ENCODE measurements at places on chromosomes 4 and X. TPM values are rescaled to one million over a fixed set of nuclear protein-coding genes. Genes with fewer than 3 reads are reported as not detected.

DNA sequence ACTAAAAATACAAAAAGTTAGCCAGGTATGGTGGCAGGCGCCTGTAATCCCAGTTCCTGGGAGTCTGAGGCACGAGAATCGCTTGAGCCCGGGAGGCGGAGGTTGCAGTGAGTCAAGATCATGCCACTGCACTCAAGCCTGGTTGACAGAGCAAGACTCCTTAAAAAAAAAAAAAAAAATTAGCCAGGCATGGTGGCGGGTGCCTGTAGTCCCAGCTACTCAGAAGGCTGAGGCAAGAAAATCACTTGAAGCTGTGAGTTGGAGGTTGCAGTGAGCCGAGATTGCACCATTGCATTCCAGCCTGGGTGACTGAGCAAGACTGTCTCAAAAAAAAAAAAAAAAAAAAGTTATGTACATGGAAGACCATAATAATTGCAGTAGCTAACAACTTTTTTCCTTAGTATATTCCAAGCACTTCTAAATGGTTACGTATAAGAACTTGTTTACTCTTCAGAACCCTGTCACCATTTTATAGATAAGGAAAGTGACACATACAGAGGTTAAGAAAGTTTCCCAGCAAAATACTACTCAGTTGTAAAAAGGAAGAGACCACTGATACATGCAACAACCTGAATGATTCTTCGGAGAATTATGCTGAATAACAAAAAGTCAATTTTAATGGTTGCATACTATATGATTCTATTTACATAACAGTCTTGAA, 24.5 kb downstream of the RUFY3 start:
- DNase-seq, result no peak

The INTU gene
- 31.6 TPM for polyA plus RNA-seq

The TMEM187 gene
- polyA plus RNA-seq, result 5.2 TPM

GRCh38 chr4:107648178-107648991, 71.6 kb downstream of the PAPSS1 start:
- no peak for DNase-seq

The TIGD2 gene
- 15.0 TPM for polyA plus RNA-seq

The NLGN3 gene
- polyA plus RNA-seq, result 5.1 TPM

DNA sequence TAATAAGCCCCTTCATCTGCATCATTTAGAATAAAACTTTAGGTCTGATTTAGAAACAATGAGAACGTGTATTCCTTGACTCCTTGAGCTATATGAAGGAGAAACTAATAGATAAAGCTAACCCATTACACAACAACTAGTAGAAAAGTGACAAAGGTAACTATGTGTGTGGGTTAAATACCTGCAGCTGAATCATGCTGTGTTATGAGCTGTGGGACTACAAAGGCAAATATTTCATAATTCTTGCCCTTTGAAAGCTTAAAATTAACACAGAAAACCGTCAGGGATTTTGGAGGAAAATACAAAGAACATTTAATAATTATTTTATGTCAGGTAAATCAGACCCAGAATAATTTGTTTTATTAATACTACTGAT, 898 bp upstream of the NDP start:
- no peak for DNase-seq
